ENCODE measurements at places on chromosomes 11 and 22.

DNA sequence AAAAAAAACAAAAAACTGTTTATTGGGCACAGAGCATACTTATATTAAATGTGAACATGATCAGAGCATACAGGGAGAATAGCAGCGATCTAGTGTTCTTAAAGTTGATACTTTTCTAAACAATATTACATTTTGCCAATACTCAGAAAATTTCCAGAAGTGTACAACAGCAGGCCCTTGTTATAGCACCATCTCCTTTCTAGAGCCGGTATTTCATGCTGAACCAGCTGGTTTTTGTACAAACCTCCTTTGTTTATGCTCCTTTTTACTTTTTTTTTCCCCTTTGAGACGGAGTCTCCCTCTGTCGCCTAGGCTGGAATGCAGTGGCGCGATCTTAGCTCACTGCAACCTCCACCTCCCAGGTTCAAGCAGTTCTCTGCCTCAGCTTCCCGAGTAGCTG, 90.7 kb downstream of the PPP6R3 start:
- DNase-seq, result no peak

DNA sequence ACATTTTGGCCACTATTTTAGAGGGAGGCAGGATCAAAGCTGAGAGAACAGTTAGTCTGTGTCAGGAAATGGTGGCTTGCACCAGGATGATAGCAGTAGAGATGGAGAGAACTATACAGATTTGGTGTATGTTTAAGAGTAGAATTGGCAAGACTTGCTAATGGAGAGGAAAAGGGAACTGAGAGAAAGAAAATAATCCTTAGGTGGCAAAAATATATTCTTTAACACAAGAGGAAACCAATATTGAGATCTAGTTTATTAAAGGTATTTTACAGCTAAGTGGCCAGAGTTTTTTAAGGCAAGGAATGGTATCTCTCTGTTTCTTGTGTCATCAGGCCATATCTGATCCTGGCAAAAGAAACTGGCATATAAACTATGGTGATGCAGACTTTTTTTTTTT, 278.8 kb downstream of the TMEM135 start:
- DNase-seq, result no peak

DNA sequence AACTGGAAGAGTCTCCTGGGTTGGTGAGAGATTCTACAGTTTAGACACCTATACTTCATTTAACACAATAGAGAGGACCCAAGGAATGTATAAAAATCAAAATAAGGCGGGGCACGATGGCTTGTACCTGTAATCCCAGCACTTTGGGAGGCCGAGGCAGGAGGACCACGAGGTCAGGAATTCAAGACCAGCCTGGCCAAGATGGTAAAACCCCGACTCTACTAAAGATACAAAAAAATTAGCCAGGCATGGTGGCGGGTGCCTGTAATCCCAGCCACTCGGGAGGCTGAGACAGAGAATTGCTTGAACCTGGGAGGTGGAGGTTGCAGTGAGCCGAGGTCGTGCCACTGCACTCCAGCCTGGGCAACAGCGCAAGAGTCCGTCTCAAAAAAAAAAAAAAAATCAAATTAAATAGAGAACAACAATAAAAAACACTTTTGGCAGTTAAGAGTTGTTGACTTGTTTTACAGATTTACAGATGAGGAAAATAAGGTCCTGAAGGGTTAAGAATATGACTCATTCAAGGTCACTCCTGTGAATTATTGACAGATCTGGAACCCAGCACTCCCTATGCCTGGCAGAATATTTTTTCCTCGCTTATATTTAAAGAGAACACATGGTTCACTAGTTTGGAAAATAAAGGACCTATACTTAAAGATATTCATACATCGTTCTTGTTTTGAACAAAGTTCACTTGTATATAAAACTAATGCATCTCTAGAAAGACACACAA, 5.2 kb downstream of the LGR4 start:
- no peak for DNase-seq

GRCh38 chr11:31542862-31543261, 33.3 kb downstream of the ELP4 start:
- DNase-seq, result no peak

GRCh38 chr11:27997344-27997743, 110.6 kb downstream of the KIF18A start:
- peak; percentile 45 for DNase-seq

DNA sequence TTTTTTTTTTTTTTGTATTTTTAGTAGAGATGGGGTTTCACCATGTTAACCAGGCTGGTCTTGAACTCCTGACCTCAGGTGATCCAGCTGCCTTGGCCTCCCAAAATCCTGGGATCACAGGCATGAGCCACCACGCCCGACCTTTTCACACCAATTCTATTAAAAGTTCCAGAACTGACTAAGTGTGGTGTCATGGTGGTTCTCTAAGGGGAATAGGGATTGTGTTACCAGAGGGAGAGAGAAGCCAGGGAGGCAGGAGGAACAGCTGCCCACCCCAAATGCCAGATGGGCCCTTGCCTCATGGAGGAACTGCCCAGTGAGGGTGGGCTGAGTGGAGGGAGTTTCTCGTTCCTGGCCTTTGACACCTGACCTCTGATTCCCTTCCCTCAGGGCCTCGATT, 5.9 kb downstream of the RPS6KA4 start:
- DNase-seq, result no peak

GRCh38 chr22:43293655-43294392, 49.3 kb downstream of the SCUBE1 start:
- peak; percentile 52 for DNase-seq
